Panc1 (cell line): ENCODE measurements at places on chromosomes 11 and 22.

GRCh38 chr11:75059299-75059698, 37.4 kb downstream of the OR2AT4 start:
- no peak for DNase-seq
- no peak overlapping the region for H3K4me3 ChIP-seq
- H3K36me3 ChIP-seq, result no peaks in the 10 kb centered on the region
- no peaks in the 10 kb centered on the region for H3K4me1 ChIP-seq
- H3K27me3 ChIP-seq, result peaks cover 6% of the 10 kb centered on the region; the same call in 1 of the 2 replicates
- H3K27ac ChIP-seq, result no peak overlapping the region

DNA sequence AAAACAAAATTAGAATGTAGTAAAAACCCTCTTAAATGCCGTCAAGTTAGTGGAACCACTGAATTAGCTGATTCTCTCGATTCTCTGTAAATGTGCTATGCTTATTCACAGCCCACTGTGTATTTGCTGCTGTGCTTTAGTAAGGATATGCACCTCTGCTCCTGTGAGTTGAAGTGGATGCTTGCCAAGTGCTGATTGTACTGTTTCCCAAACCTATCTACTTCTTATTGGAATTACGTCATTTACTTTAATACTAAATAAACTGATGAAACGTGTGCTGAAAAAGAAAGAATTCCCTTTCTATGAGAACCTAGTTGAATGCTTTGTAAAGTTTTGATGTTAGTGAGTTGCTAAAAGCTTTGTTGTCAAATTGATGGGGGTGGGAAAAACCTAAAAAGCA, 158.4 kb downstream of the LRRC4C start:
- H3K4me3 ChIP-seq, result no peak overlapping the region
- H3K36me3 ChIP-seq, result no peaks in the 10 kb centered on the region
- no peak for DNase-seq
- no peak overlapping the region for H3K27ac ChIP-seq

DNA sequence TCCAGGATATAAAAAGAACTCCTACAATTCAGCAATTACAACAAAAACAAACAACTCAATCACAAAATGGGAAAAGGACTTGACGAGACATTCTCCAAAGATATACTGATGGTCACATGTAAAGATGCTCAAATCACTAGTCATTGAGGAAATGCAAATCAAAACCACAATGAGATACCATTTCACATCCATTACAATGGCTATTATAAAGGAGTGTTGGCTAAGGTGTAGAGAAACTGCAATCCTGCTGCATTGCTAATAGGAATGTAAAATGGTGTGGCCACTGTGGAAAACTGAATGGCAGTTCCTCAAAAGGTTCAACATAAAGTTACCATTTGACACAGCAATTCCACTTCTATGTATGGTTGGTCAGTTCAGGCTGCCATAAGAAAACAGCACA, 11.8 kb upstream of the TBCEL start:
- no peak overlapping the region for H3K4me3 ChIP-seq
- H3K36me3 ChIP-seq, result no peaks in the 10 kb centered on the region
- no peak overlapping the region for H3K27ac ChIP-seq
- H3K27me3 ChIP-seq, result peaks cover 15% of the 10 kb centered on the region; the same call in 1 of the 2 replicates
- no peaks in the 10 kb centered on the region for H3K4me1 ChIP-seq

GRCh38 chr11:15471048-15471894, 356.5 kb downstream of the INSC start:
- no peaks in the 10 kb centered on the region for H3K36me3 ChIP-seq
- H3K27me3 ChIP-seq, result no peaks in the 10 kb centered on the region
- no peak overlapping the region for H3K4me3 ChIP-seq
- H3K27ac ChIP-seq, result no peak overlapping the region
- no peak for DNase-seq

DNA sequence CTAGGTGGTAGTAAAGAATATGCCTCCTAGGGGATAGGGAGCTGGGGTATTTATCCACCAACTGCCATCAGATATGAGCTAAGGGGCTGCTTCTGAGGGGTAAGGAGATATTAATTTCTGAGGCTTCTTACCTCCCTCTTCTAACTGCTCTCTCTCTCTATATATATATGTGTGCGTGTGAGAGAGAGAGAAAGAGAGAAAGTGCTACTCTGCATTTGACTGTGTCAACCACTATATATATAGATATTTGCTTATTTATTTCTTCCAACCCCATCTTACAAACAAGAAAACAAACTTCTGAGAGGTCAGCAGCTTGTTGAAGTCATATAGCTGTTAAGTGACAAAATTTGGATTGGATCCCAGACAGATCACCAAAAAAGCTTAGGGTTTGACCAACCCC, 5.9 kb upstream of the HEPACAM start:
- no peak overlapping the region for H3K27ac ChIP-seq
- H3K4me3 ChIP-seq, result no peak overlapping the region
- no peak for DNase-seq
- no peaks in the 10 kb centered on the region for H3K36me3 ChIP-seq
- H3K27me3 ChIP-seq, result peaks cover 19% of the 10 kb centered on the region

- peaks cover 9% of the 10 kb centered on the region for H3K27me3 ChIP-seq
- no peak overlapping the region for H3K27ac ChIP-seq
- no peak overlapping the region for H3K4me3 ChIP-seq
- no peaks in the 10 kb centered on the region for H3K36me3 ChIP-seq
- no peak for DNase-seq
Observed at GRCh38 chr11:76654298-76654851, 16.2 kb downstream of the LRRC32 start.

- H3K36me3 ChIP-seq, result no peaks in the 10 kb centered on the region
- no peak overlapping the region for H3K4me3 ChIP-seq
- DNase-seq, result peak; percentile 22
- H3K4me1 ChIP-seq, result no peaks in the 10 kb centered on the region
- no peak overlapping the region for H3K27ac ChIP-seq
- no peaks in the 10 kb centered on the region for H3K27me3 ChIP-seq
Observed at GRCh38 chr22:25759825-25760231, 17.8 kb downstream of the MYO18B start.

GRCh38 chr11:1827095-1827813, 7.5 kb upstream of the SYT8 start:
- peaks cover 77% of the 10 kb centered on the region for H3K4me1 ChIP-seq
- peak overlapping the region; percentile 99 for H3K27ac ChIP-seq
- H3K4me3 ChIP-seq, result no peak overlapping the region
- DNase-seq, result no peak
- H3K27me3 ChIP-seq, result no peaks in the 10 kb centered on the region

GRCh38 chr11:126082251-126083109, 19.8 kb upstream of the CDON start:
- no peak overlapping the region for H3K4me3 ChIP-seq
- no peaks in the 10 kb centered on the region for H3K36me3 ChIP-seq
- no peak for DNase-seq

- no peak overlapping the region for H3K27ac ChIP-seq
- H3K4me1 ChIP-seq, result no peaks in the 10 kb centered on the region
- no peaks in the 10 kb centered on the region for H3K27me3 ChIP-seq
- H3K36me3 ChIP-seq, result peaks cover 7% of the 10 kb centered on the region; the same call in 1 of the 2 replicates
Observed at GRCh38 chr11:33132510-33132909, 28.8 kb downstream of the CSTF3 start.

DNA sequence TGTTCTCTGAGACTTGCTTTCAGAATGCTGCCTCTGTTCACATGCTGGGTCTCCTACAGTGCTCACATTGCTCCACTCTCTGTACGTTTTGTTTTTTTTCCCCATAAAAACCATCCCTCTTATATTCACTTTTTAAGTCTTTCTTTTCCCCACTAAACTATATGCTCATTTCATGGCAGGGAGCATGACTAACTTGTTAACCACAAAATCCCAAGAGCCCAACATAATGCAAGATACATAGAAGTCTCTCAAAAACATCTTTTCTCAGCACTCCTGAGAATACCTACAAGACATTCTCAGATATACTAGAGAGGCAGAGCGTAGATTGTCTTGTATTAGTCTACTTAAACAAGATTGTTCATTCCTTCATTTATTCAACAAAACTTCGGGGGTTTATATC, 73.3 kb downstream of the FAM76B start:
- DNase-seq, result no peak
- H3K36me3 ChIP-seq, result no peaks in the 10 kb centered on the region
- H3K27me3 ChIP-seq, result peaks cover 30% of the 10 kb centered on the region
- H3K4me1 ChIP-seq, result 0 out of 2 replicates have a peak, but pooled peaks cover 2% of the 10 kb centered on the region
- H3K27ac ChIP-seq, result no peak overlapping the region
- H3K4me3 ChIP-seq, result no peak overlapping the region

GRCh38 chr11:114075891-114076441, 16.5 kb downstream of the ZBTB16 start:
- no peaks in the 10 kb centered on the region for H3K36me3 ChIP-seq
- H3K27ac ChIP-seq, result no peak overlapping the region
- H3K27me3 ChIP-seq, result peaks cover 18% of the 10 kb centered on the region

DNA sequence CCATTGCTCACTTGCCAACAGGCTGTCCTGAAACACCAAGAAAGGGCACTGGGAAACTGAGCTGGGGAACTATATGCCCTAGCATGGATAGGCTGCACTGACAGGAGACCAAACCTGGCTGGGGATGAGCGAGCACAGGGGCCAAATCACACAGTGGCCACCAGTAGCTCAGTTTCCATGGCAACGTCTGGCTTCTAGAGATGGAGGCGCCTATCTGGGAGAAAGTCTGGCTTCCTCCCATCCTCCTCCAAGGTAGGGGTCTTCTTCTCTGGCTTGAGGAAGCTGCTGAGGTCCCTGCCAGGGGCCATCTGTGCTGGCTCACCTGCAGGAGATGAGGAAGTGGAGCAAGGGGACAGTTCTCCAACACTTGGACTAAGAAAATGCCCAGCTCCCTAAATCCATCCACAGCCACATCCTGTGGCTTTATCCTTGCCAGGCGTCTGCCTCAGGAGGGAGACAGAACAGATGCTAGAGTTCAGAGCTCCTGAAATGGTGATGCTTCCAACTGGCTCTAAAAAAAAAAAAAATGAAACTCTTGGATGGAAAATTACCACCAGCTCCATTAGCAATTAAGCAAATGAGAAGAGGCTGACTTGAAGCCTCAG, 48.3 kb downstream of the SYT13 start:
- no peak overlapping the region for H3K4me3 ChIP-seq
- H3K36me3 ChIP-seq, result no peaks in the 10 kb centered on the region
- no peaks in the 10 kb centered on the region for H3K4me1 ChIP-seq

DNA sequence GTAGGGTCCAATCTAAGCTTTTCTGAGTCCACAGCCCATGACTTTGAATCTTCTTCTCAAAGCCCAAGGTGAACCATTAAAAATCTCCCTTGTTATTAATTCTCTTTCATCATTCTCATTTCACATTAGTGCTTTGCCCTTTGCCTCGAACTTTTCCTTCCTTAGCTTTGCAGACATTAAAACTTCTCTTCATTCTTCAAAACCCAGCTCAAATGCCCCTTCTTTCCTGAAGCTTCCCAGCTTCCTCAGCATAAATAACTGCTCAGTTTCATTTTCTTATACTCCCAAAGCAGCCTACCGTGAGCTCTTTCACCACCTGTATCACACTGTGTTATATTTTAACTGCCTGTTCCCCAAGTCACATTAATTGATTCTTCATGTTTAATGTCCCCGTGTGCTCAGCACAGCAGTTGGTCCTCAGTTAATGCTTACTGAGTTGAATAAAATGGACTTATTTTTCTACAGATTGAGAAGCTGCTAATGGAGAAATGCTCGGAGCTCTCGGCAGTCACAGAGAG, 62.0 kb downstream of the INSC start:
- no peak overlapping the region for H3K4me3 ChIP-seq
- no peak overlapping the region for H3K27ac ChIP-seq
- H3K27me3 ChIP-seq, result no peaks in the 10 kb centered on the region
- no peaks in the 10 kb centered on the region for H3K36me3 ChIP-seq
- H3K4me1 ChIP-seq, result no peaks in the 10 kb centered on the region
- DNase-seq, result no peak

DNA sequence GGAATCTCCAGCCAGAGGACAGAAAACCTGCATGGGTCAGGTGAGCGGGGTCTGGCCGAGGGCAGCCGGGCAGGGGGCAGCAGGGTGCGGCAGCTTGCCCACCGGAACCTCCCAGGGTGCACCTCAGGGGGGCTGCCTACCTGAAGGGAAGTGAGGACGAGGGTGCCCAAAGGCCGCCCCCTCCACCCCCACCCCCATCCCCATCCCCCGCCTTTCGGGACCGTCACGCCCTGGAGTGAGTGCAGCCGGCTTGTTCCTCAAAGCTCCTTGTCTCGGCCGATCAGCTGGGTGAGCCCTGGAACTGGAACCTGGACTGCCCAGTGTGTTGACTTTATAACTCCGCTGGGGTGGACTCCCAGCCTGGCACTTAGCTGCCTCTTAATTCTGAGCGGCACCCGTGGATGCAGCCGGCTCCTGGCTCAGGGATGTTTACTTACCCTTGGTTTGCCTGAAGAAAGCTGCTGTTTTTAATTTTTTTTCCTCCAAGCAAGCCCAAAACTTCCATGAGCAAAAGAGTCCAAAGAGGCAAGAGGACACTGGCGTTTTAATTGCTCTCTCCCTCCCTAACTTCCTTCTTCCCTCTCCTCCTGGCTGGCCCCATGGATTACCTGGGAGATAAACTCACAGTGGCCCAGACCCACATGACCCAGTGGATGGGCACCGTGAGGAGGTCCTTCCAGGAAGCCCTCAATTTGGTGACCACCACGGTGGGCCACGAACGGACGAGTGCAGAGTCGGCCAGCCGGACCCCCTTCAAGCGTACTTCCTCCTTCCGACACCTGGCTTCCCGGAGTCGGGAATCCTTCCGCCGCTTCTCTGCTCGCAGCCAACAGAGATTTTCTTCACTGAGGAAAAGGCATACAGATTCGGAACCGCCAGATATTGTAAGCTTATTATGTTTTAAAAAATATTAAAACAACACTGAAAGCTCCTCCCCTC, 87.8 kb upstream of the CRYBB3 start:
- H3K36me3 ChIP-seq, result no peaks in the 10 kb centered on the region
- H3K27me3 ChIP-seq, result no peaks in the 10 kb centered on the region
- no peak overlapping the region for H3K27ac ChIP-seq
- DNase-seq, result no peak

DNA sequence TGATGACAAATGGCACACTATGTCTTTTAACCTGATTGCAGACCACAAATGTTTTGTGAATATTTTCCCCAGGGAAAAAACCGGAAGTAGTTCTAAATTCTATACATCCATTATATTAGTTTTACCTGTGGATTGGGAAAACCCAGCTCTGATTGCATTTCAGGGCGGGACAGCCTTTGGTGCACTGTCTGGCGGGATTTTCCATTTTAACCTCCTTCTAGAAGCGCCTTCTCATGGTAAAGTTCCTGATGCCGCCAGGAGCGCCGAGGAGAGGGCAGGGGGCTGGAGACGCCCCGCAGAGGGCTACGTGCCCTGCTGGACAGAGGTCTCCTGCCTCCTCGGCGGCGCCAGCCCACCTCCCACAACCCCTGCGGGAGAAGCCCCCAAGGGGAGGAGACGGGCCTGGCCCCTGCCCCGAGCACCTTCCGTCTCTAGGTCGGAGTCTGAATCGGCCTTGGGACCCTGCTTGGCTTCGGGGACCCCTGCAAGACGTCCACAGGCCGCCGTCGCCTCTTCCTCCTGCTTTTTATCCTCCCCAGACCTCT, 1.2 kb upstream of the P2RX6 start:
- DNase-seq, result no peak
- H3K4me3 ChIP-seq, result peak overlapping the region; percentile 65
- peaks cover 12% of the 10 kb centered on the region for H3K4me1 ChIP-seq

GRCh38 chr11:30239025-30239424, 8.2 kb downstream of the FSHB start:
- no peak overlapping the region for H3K4me3 ChIP-seq
- H3K36me3 ChIP-seq, result no peaks in the 10 kb centered on the region
- no peaks in the 10 kb centered on the region for H3K27me3 ChIP-seq
- H3K27ac ChIP-seq, result no peak overlapping the region
- DNase-seq, result no peak

- no peaks in the 10 kb centered on the region for H3K36me3 ChIP-seq
- H3K4me1 ChIP-seq, result no peaks in the 10 kb centered on the region
- H3K27me3 ChIP-seq, result peaks cover 8% of the 10 kb centered on the region
- no peak for DNase-seq
Observed at GRCh38 chr22:22810018-22810427, 77.6 kb upstream of the IGLL5 start.

- peaks cover 6% of the 10 kb centered on the region; the same call in 1 of the 2 replicates for H3K4me1 ChIP-seq
- H3K36me3 ChIP-seq, result no peaks in the 10 kb centered on the region
- no peak overlapping the region for H3K4me3 ChIP-seq
- H3K27ac ChIP-seq, result 0 out of 2 replicates have a peak overlapping the region, but pooled peaks have one; percentile 7
- no peak for DNase-seq
Observed at GRCh38 chr11:20041499-20041898, 118.8 kb downstream of the DBX1 start.
